COLO829 (cell line): ENCODE measurements at places on chromosomes 6 and 20.

DNA sequence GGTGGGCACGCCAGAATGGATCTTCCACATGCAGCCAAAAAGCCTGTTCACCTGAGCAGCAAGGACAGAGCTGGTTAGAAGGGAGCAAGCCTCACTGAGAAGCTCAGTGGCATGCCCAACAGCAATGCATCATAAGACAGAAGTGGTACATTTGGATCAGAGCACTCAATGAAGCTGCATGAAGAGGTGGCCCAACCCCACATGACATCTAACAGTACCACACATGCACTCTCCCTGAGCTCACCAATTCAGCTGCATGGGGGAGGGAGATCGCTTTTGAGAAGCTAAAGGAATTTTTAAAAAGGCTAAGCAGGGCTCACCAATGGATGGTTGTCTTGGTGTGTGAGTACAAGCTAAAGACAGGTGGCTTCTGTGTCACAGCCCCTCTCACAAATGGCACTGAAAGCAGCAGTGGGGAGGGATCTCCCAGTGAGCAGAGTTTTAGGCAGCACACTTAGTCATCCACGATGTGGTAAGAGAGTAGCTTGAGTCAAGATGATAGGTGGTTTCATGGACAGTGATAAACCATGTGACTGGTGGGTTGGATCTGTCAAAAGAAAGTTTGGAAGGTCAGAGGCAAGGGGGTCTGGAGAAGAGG, 166.6 kb upstream of the TAB2 start:
- no peak for DNase-seq

DNA sequence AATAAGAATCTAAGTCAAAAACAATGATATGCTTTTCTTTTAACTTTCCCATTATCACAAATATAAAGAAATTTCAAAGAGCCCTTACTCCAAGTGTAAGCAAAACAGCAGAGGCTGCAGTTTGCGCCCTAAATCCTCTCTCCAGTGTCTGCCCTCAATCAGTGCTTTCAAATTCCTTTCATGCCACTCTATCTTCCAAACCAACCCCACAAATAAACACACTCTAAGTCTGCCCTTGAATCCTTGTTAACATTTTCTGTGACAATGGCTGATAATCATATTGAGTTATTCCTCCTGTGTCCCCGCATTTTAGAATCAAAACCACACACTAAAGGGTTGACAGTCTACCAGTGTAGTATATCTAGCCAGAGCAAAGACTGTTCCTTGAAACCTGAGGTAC, 317.9 kb upstream of the MARCKS start:
- DNase-seq, result no peak

- no peak for DNase-seq
Measured at GRCh38 chr6:15586503-15586902, 76.3 kb downstream of the DTNBP1 start.

DNA sequence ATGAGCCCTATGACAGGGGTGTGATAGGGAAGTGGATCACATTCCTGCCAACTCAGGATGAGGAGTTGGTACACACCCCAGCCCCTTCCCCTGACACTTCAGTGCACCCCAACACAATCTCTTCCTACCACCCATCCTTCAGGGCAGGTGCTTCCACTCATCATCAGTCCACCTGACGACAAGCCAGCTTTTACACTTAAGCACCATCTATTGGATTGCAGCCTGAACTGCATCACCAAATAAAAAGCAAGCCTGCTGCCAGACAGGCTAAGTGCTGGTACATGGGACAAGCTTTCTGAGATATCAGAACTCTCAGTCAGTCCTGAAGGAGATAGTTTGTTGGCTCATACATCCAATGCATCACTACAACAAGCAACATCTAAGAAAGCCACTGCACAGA, 69.0 kb upstream of the TMEM200A start:
- DNase-seq, result no peak

GRCh38 chr6:67956352-67956751, 678.7 kb upstream of the ADGRB3 start:
- DNase-seq, result no peak

DNA sequence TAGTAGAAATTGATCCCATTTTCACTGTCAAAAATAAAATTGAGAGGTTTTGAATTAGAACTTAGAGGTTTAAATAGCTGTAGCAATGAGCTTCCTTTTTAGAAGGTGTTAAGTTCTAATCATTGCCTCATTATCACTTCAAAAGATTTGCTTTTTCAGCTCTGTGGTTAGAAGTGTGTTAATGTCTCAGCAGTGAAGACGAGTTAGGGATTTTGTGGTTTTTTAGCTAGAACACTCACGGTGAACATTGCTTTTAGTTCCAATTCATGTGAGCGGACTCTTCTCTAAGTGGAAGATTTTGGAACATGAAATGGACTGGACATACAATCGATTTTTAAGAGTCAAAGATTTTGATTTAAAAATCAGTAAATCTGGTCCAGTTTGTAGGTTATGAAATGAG, 12.7 kb upstream of the IFNGR1 start:
- DNase-seq, result no peak

DNA sequence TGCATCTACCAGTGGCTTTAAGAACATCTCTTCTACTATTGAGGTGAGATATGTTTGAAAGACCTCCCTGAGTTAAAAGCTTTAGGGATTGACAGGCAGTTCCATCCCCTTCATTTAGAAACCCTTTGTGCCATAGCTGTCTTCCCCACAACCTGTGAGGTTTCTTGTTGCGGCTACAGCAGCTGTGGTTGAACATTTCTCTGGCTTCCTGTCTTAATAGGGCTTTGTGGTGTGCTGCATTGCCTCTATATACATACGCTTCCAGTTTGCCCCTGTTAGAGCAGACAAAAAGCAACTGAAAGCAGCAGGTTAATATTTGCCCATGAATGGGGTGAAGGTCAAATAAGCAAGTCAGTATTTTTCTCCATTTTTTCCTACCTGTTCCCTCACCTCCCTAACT, 210.2 kb downstream of the TMEM200A start:
- DNase-seq, result no peak

- DNase-seq, result no peak
Measured at GRCh38 chr6:106823732-106824351, 150.7 kb downstream of the CD24 start.

GRCh38 chr6:41614715-41615114, 23.6 kb upstream of the MDFI start:
- DNase-seq, result no peak

DNA sequence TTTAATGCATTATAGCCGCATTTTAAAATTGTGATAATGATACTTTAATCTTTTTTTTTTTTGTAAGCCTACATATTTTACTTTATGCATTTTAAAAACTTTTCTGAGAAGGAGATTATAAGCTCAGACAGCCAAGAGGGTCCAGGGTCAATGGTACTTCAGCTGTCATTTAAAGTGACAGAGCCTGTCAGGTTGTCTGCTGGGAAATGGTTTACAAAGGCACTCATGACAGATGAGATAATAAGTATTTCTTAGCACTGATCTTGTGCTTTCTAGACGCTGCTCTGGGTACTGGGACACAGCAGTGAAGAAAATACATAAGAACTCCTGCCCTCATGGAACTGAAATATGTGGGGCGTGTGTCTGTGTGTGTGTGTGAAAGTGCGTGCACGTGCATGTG, 19.6 kb downstream of the LAMP5 start:
- no peak for DNase-seq

GRCh38 chr6:55917751-55918415, 42.5 kb upstream of the BMP5 start:
- DNase-seq, result no peak

DNA sequence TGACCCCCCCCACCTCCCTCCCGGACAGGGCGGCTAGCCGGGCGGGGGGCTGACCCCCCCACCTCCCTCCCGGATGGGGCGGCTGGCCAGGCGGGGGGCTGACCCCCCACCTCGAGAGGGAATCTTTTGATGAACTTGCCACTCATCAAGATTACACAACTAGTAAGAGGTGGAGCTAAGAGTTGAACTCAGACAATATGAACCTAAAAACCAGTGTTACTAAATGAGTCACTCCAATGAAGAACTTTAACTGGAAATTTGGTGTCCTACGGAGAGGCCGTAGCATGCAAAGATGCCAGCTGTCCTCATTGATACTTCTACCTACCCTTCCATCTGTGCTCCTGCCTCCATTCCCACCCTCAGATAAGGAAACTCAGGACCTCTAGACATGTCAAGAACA, 42.8 kb downstream of the PFDN4 start:
- DNase-seq, result peak; percentile 28
